Right lung (tissue), 10 donors: ENCODE measurements at places on chromosomes 4 and X. TPM values are rescaled to one million over a fixed set of nuclear protein-coding genes. Genes with fewer than 3 reads are reported as not detected.

Gene RAB41
- polyA plus RNA-seq, result 0.73 TPM

Gene CLGN
- polyA plus RNA-seq, result 4.2 TPM

Gene HSFX3
- polyA plus RNA-seq, result not detected

Gene MMAA
- polyA plus RNA-seq, result 7.2 TPM

DNA sequence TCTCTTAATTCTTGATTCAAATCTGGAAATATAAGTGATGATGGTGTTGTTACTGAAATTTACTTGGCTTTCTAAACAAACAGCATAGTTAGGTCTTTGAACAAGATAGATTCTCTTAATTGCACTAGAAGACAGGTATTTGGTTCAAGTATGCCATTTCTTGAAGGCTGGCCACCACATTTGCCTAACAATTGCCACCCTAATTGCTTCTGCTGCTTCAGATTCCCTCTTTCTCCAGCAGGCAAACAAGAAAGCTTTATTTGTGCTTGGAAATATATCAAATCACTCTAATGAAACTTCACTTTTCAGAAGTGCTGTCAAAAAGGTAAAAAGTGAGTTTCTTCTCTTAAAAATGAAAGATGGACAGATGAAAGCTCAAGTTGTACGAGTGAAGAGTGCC, 418.6 kb downstream of the INPP4B start:
- DNase-seq, result no peak

- DNase-seq, result no peak
Measured at GRCh38 chrX:31099536-31100090, 27.8 kb upstream of the FTHL17 start.

Gene EFHC2
- polyA plus RNA-seq, result 3.7 TPM

DNA sequence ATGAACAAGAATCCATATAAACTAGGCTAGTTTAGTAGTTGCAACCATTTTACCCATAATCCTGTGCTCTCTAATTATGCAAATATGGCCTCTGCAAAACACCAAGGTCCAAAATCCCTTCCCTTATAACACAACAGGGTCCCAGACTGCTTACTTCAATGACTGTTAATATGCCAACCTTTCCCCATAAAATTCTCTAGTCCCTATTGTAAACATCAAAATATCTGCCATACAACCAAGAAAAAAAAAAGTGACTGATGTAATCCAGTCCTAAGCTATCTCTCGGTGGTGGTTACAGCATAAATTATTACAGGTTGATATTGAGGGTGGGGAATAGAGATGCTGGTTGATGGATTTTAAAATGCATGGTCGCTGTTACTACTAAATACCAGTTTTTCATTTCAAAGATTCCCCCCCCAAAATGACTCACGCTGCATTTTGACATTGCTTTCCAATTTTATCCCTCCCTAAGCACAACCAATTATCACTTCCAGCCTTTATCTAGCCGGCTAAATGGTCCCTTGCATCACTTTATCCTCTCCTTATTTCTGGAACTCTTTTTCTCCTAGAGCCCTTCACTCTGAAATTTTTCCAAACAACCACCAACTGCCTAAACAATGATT, 44.8 kb downstream of the TSPAN5 start:
- no peak for DNase-seq

Gene CENPVL1
- not detected for polyA plus RNA-seq

Gene CSN1S1
- not detected for polyA plus RNA-seq

Gene GAGE1
- polyA plus RNA-seq, result not detected
